ENCODE measurements at places on chromosomes 5 and 9.
A peak's percentile ranks its signal among the peaks of the same experiment; 100 is the strongest.

DNA sequence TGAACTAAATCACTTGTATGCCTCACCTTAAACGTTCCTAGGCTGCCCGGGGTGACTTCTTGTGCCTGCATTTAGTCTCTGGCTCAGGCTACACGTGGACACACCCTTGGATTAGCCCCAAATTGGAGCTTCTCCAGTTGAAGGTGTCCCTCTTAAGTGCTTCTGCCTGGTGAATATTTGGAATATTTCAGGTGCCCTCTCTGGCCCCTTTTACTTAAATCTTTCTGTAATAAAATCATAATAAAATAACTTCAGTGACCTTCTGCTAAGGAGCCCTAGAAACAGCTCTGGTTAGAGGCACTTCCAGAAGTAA is 74.3 kb upstream of the KLF9 start:
- DNase-seq, result peak; percentile 29

GRCh38 chr5:113230711-113231652 is 203.8 kb downstream of the TSSK1B start:
- peak; percentile 86 for DNase-seq

GRCh38 chr5:13553896-13554295 is 390.6 kb downstream of the DNAH5 start:
- DNase-seq, result peak; percentile 57

- no peak for DNase-seq
Observed at GRCh38 chr9:98974554-98974953, 30.8 kb downstream of the COL15A1 start.

DNA sequence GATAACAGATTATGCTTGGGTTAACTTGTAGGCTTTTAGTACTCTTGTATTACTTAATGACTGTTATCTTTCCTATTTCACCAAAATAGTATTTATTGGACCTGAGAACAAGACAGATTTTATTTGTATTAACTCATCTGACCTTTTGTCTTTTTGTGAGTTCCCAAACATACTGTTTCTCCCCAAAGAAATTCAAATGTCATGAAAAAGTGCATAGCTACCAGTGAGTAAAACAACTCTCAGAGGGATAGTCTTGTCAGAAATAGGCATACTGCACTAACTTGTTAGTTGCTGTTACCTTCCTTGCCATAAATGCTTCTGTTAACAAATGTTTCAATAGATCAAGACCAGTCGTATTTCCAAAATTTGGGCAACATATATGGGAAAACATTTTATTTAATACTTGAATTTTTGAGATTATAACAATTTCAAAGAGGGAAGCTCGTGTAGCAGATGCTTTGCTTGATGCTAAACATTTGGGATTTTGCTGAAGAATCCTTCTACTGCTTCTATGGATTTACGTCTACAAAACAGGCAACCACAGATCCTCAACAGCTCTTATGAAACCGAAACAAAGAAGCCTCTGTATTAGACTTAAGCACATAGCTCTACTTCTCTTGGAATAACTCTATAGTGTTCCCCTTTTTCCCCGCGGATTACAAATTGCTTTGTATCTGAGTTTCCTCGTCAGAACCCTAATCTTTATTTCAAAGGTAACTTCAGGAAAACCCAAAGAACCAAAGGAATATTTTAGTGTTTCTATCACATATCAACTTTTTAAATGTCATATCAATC is 248.8 kb downstream of the MCTP1 start:
- no peak for DNase-seq

- DNase-seq, result no peak
Observed at GRCh38 chr9:118008246-118008645, 304.0 kb downstream of the TLR4 start.

GRCh38 chr9:11686733-11687132 is 1006.5 kb upstream of the TYRP1 start:
- no peak for DNase-seq

- DNase-seq, result no peak
Observed at GRCh38 chr9:13790055-13790454, 510.6 kb upstream of the MPDZ start.

DNA sequence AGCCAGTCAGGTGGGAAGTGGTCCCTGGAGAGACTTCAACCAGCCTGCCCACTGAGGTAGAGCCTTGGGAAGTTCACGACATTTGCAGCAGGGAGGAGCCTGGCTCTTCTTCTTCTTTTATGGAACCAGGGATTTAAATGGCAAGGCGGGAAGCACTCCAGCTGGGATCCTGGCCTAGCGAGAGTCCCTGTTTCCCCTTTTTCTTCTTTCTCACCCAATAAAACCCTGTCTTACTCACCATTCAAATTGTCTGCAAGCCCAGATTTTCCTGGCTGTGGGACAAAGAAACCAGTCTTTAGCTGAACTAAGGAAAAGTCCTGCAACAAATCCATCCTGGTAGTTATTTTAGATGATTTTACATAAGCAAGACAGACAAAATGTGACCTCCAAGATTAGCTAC is 503.7 kb downstream of the CDH10 start:
- DNase-seq, result no peak

GRCh38 chr5:37810311-37810710 is 29.5 kb downstream of the GDNF start:
- no peak for DNase-seq

GRCh38 chr5:156526081-156526925 is 199.3 kb downstream of the SGCD start:
- no peak for DNase-seq

DNA sequence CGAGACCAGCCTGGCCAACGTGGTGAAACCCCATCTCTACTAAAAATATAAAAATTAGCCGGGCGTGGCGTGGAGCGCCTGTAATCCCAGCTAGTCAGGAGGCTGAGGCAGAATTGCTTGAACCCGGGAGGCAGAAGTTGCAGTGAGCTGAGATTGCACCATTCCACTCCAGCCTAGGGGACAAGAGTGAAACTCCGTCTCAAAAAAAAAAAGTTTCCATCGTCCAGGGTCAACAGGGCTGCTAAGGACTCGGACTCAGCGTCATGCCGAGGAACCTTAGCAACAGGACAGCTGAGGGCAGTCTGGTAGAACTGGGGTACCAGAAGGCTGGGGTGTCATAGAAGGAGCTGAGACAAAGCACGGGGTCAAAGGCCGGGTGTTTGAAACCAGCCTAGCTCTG is 21.7 kb downstream of the FAM78A start:
- DNase-seq, result no peak

DNA sequence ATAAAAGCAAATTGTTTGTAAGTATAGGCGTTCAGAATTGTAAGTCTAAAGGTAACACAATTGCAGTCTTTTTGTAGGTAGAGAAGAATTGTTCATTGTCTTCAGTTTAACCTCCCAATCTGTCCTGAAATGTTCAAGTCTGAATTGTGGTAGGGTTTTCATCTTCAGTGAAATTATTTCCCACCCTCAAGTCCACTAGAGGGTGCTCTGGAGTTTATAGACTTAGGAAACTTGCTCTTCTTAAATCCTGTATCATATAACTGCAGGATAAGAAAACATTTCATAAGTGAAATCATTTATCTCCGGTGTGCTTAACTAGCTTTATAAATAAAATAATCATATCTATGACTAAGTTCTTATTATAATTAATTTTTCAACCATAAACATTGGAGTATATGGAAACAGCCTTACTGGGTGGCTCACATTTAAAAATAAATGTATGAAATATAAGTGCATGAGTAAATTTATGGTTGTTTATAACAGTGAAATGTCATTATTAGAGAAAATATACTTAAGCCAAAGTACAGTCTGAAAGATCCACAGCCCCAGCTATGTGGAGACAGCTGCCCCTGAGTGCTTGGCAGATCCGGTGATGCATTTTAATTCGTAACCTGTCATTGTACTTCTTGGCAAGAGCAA is 182.4 kb upstream of the OTULINL start:
- peak; percentile 58 for DNase-seq

GRCh38 chr9:33197279-33198152 is 30.4 kb upstream of the B4GALT1 start:
- no peak for DNase-seq

- DNase-seq, result no peak
Observed at GRCh38 chr9:134741846-134742245, 100.2 kb downstream of the COL5A1 start.

- DNase-seq, result no peak
Observed at GRCh38 chr9:75358846-75359245, 270.5 kb downstream of the OSTF1 start.

- no peak for DNase-seq
Observed at GRCh38 chr5:163915481-163915961, 410.1 kb downstream of the MAT2B start.

- no peak for DNase-seq
Observed at GRCh38 chr9:127500399-127500798, 49.1 kb downstream of the LRSAM1 start.

DNA sequence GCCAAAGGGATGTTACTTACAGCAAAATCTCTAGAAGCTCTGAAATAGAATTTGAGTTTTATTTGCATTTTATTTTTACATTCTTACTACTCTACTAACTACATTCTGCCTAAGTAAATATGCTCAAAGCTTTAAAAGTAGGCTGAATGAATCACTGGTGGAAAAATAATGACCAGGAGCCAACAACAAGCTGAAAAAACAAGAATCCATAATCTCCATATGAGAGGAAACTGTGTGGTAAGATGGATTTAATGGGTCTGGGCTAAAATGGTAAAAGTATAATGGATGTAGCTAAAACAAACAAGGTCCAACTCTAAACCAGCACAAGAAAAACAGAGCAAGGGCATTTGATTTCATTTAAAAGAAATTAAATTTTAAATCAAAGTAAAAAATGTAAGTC is 525.8 kb upstream of the FTMT start:
- DNase-seq, result no peak

DNA sequence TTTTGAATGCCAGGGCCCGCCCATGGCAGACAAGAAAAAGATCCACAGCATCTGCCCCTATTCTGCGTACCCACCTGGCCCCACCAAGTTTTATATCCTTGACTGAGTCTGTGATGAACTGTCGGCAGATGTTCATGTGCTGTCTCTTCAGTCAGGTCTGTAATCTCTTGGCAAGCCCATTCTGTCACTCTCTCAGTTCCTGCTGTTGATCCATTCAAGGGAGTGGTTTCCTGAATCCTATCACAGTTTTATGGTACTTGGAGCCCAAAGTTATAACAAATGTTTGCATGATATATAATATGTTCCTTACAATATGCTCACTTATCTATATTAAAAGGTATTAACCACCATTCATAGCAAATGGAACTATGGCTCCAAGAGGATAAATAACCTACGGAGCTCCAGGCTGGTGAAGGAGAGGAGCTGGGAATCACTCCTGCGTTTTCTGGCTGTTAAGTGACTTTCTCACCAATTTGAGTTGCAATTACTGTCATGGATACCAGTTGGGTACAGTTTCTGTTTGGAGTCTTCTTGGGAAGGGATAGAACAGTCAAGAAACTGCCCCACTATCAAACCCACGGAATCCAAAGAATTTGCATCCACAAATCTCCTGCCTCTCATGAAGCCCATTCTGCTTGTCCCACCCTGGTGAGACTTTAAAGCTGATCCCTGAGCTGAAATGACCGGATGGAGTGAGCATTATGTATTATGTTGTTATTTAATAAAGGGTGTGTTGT is 103.4 kb upstream of the SPRY4 start:
- DNase-seq, result no peak

- no peak for DNase-seq
Observed at GRCh38 chr9:133733796-133734533, 4.2 kb downstream of the SARDH start.

DNA sequence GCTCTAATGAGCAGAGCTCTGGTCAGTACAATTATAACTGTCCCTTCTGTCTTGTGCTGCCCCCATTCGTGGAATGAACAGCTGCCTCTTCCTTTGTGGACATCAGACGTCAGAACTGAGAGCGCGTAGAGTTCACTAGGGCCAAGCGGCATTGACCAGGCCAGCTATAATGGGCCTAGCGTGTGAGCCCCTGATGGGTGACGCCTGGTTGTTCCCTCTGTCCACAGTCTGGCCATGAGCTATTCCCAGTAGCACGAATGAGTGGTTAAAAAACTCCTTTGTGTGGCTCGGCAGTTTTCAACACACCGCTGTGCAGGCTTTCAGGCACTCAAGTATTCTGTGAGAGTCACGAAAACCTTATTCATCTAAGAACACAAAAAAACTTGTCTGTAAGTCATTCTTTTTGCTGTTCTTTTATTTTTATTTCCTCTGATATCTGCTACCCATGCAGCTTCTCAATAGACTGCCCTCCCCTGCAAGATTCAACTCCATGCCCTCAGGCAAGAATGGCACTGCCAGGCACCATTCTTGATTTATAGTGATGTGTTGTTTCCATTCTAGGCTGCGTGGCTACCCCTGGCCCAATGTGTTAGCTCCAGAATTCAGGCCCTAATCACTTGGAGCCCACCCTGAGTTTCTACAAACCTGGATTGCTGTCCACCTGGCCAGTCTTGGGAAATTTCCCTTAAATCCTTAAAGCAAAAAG is 52.5 kb downstream of the ANKDD1B start:
- no peak for DNase-seq

GRCh38 chr5:69418554-69418953 is 3.6 kb downstream of the MARVELD2 start:
- no peak for DNase-seq

DNA sequence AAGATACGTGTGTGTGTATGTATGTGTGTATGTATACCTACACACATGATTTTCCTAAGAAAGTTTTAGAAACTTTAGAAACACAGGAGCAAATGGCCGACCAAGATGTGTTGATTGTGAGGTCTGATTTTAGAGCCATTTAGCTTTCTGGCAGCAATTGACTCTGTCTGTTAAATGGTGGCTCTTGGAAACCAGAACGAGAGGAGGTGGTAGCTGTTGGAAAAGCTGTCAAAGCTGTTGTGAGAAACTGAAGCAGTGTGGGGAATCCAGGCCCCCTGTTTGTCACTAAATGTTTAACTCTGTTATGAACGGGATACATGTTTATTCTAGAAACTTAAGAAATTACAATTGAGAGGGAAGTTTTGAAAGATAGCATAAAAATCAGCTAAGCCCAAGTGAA is 91.4 kb downstream of the GOLPH3 start:
- DNase-seq, result no peak

GRCh38 chr9:78014776-78015175 is 16.8 kb downstream of the GNAQ start:
- peak; percentile 41 for DNase-seq

- DNase-seq, result no peak
Observed at GRCh38 chr9:127012250-127012649, 97.7 kb downstream of the RALGPS1 start.

DNA sequence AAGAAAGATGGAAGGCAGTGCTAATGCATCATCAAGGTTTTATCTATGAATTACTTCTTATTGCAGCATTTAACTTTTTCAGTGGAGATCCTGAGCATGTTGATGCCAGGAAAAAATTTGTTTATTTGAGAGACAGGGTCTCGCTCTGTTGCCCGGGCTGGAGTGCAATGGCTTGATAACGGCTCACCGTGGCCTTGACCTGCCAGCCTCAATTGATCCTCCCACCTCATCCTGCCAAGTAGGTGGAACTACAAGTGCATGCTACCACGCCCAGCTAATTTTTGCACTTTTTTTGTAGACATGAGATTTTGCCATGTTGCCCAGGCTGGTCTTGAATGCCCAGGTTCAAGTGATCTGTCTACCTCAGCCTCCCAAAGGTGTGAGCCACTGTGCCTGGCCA is 47.2 kb downstream of the AOPEP start:
- no peak for DNase-seq

- no peak for DNase-seq
Observed at GRCh38 chr9:97411440-97411788, 482 bp upstream of the TDRD7 start.

Measured in epithelial cell of esophagus (primary cell).